Effector CD8-positive, alpha-beta T cell (primary cell): ENCODE measurements at places on chromosomes 12 and 14.

DNA sequence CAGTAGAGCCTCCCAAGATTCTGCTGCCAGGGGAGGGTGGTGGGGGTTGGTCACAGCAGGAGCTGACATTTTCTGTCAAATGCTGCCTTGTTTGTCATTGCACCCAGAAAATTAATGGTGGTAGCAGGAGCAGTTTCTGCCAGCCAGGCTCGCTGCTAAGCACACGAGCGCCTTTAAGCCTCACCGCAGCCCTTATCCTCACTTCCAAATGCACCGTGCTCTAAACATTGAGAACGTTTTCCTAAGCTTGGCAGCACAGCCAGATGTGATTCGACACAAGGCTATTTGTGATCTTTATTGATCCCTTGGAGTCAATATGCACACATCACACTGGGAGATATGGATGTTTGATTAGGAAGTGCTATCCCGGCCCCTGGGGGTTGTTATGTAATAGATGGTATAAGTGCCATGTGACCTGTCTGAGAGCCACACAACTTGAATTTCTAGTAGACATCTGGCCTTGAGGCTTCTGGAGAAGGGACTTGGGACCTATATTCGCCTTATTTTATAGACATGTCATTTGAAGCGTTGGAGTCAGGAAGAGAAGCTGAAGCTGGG lies 31.6 kb upstream of the BEGAIN start:
- DNase-seq: no peak

GRCh38 chr14:93544212-93544611 lies 113.5 kb downstream of the UNC79 start:
- DNase-seq: no peak

DNA sequence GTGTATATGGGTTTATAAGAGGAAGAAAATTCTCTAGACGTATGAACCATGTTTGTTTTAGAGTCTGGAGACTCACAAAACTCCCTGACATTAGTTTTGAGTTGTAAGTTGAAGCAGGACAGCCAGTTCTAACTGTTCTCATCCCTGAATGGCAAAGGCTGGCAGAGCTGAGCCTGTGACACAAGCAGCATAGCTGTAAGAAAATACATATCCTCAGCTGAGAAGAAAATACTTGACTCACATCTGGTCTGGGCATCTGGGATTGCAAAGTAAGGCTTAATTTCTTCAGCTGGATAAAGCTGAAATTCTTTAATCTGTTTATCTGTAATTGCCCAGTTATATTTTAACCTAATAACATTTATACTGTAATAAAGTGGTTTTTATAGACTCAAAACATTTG lies 156.3 kb downstream of the PELI2 start:
- no peak for DNase-seq

- DNase-seq: no peak
These were observed 39.9 kb upstream of the BICDL1 start for GRCh38 chr12:119949145-119949544.

GRCh38 chr12:3646561-3647241 lies 106.2 kb downstream of the CRACR2A start:
- DNase-seq: no peak

GRCh38 chr12:120397824-120398540 lies 29.0 kb upstream of the MSI1 start:
- DNase-seq: no peak

DNA sequence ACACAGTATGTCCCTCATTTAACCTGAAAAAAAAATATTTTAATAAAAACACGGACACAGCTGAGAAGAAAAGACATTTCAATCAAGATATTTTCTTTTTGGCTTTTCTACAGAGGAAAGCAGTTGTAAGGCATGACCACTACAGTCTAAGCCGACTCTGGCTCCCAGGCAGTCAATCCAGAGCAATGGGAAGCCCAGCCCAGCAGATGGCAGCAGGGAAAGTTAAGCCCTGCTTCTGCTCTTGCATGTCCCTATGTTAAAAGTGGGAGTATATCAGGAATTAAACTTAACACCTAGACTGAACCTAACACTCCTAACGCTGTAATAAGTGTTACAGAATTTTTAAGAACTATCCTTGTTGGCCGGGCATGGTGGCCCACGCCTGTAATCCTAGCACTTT lies 19.5 kb upstream of the HAL start:
- DNase-seq: no peak

GRCh38 chr14:35410858-35411257 lies 6.3 kb upstream of the NFKBIA start:
- no peak for DNase-seq

DNA sequence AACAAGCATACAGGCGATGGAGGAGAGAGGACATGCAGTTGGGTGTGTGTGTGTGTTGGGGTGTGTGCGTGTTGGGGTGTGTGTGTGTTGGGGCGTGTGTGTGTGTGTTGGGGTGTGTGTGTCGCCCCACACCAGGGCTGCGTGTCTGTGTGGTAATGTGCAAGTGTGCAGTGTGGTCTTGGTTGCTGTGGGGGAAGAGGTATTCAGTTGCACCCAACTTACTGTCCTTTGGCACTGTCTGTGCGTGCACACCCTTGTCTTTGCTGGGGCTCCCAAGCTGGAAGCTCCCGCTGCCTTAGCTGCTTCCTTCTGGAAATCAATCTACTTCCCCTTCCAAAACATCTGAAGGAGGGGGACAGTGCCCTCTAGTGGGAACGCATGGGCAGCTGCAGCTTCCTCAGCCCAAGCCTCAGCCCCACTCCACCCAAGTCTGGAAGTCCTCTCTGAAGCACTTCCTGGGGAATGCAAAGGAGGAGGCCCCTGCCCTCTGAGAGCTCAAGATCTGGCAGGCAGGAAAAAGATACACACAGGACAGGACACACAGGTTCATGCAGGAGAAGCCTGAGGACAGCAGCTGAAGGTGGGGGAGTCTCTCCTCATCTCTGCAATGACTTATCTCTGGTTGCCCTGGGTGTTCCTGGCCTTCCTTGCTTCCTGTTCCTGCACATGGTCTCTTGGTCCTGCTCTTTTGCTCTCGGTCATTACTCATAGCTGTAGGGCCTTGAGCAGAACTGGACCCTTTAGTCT lies 13.1 kb downstream of the ASIC1 start:
- peak; percentile 36 for DNase-seq

DNA sequence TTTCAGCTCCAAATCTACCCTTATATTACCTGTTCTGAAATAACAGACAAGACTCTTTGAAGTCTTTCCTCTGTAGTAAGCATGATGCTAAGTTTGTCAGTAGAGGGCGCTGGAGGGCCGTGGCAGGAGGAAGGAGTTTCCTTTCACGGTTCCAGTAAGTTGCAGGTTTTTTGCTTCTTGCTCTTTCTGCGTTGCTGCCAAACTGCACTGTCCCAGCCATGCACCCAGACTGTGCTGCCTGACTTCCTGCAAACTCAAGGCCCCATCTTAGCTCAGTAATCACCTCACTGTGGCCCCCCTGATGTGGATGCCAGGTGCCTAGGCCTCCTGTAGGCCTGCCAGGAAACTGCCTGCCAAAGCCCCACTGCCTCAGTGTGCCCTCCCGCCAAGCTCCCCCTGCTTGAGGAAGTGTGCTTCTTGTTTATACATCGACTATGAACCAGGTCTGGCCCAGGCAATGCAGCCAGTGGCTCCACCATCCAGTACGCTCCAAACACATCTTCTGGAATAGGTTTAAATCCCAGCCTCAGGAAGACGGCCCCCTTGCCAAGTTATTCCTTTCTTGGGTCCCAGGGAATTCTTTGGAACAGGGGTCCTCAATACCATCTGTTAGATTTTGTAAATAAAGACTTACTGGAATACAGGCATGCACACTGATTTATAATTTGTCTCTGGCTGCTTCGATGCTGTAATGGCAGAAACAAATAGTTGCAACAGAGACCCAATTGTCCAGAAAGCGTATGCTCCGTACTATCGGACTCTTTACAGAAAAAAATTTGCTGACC lies 193.7 kb upstream of the LRIG3 start:
- DNase-seq: no peak

DNA sequence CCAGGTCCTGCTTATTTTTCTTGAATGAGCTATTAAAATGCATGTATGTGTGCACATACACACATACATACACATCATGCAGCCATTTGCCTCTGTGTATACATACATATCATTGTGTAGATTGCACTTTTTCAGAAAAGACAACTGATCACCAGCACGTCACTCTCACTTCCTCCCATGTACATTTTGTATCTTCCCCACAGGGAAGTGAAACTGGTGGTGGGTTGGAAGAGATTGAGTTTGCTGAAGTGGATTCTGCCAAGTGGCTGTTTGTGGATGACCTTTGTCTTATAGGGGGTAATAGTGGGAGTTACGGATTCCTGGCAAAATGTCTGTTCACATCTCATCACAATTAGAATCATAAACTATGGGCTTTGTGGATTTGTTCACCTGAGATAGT lies 448.6 kb downstream of the RAD51B start:
- no peak for DNase-seq

GRCh38 chr12:19161216-19161615 lies 31.7 kb downstream of the PLEKHA5 start:
- DNase-seq: no peak

DNA sequence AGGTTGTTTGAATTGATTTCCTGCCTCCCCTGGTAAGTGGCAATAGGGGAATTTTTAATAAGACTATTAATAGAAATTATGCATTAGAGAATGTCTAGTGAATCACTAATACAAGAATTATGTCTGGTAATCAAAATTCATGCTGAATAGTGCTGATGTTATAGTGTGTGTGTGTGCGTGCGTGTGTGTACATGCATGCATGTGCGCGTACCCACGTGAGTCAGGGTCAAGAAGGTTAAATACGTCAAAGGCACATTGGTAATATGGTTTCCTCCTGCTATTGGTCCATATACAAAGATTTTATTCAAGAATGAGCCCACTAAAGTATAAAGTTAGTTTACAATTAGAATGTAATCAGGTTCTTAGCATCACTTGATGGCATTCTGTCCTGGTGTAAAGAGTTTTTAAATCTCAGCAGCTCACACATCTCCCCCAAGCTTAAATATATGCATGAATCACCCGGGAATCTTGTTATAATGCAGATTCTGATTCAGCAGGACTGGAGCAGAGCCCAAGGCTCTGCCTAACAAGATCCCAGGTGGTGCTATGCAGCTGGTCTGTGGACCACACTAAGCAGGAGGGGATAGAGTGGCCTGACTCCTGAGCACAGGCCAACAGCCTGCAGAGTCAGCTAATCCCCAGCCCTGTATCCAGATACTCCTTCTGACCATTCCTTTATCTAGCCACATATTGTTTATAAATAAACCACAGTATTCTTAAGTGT lies 43.9 kb downstream of the TTC9 start:
- DNase-seq: no peak

GRCh38 chr14:23186913-23187654 lies 3.6 kb upstream of the SLC7A8 start:
- no peak for DNase-seq

GRCh38 chr14:38224338-38224737 lies 16.6 kb downstream of the SSTR1 start:
- DNase-seq: no peak

DNA sequence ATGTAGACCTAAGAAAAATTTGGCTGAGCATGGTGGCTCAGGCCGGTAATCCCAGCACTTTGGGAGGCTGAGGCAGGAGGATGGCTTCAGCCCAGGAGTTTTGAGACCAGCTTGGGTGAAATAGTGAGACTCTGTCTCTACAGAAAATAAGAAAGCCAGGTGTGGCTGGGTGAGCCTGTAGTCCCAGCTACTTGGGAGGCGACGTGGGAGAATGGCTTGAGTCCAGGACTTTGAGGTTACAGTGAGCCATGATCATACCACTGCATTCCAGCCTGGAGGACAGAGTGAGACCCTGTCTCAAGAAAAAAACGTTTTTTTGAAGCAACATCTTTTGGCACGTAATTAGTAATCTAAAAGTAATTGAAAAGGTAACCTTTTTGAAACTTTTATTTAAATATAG lies 70.9 kb downstream of the FERMT2 start:
- no peak for DNase-seq

GRCh38 chr14:98925354-98926040 lies 346.5 kb downstream of the BCL11B start:
- DNase-seq: no peak

- DNase-seq: no peak
These were observed 325.5 kb downstream of the TMEM121 start for GRCh38 chr14:105851716-105852377.

GRCh38 chr12:120668868-120669840 lies 17.8 kb upstream of the MLEC start:
- DNase-seq: no peak

GRCh38 chr14:70213721-70214282 lies 25.1 kb upstream of the SLC8A3 start:
- DNase-seq: no peak

DNA sequence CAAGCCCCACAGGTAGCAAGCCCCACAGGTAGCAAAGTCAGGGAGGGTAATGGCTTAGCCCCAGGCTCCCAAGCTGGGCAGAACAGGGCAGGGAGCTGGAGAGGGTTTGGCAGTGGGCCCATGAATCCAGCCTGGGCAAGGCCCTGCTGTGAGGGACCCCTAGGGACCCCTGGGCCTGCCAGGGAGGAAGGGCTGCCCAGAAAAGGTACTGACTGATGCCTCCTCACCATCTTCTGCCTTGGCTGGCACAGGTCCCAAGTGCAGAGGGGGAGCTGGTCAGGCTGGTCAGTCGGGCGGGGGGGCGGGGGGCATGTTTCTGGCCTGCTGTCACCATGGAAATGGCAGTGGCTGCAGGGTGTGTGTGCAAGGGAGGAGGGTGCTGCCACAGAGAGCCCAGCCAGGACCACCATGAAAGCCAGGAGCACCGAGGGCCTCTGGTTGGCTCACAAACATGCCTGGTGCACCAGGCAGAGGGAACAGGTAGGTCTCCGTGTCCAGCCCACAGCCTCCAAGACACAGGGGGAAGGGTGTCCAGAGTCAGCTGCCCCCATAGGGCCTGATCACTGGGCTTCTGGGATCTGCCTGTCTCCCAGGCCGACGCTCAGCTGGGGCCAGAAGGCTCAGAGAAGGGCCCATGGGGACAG lies 1.5 kb upstream of the CRIP2 start:
- no peak for DNase-seq

DNA sequence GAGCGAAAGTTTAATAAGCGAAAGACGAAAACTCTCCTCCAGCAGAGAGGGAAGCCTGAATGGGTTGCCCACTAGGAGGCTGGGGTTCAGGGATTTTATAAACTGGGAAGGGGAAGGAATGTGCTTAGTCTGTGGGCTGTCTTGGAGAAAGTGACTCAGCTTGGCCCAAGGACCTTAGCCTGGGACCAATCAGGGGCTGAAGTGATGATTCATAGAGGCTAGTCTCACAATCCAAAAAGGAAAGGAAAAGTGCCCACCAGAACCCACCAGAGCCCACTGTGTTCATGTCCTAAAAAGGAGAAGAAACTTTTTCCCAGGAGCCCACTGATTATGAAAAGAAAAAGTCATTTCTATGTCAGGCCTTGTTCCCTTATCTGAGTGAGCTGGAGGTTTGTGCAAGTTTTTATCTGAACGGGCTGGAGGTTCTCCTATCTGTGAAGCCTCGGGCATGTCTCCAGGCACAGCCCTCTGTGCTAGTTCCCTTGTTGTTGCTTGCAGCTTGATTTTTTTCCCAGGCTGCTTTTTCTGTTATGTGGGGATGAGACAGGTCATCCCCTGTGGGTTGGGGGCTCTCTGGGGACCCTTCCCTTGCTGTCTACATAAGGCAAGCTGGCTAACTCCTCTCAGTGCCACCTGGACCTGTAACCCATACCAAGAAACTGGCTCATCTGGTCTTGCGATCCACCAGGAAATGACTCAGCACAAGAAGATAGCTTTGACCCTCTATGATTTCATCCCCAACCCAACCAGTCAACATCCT lies 8.3 kb upstream of the GOLGA5 start:
- DNase-seq: no peak
